Pancreas (tissue), 10 donors: ENCODE measurements at places on chromosomes 4 and X. TPM values are rescaled to one million over a fixed set of nuclear protein-coding genes. Genes with fewer than 3 reads are reported as not detected.

DNA sequence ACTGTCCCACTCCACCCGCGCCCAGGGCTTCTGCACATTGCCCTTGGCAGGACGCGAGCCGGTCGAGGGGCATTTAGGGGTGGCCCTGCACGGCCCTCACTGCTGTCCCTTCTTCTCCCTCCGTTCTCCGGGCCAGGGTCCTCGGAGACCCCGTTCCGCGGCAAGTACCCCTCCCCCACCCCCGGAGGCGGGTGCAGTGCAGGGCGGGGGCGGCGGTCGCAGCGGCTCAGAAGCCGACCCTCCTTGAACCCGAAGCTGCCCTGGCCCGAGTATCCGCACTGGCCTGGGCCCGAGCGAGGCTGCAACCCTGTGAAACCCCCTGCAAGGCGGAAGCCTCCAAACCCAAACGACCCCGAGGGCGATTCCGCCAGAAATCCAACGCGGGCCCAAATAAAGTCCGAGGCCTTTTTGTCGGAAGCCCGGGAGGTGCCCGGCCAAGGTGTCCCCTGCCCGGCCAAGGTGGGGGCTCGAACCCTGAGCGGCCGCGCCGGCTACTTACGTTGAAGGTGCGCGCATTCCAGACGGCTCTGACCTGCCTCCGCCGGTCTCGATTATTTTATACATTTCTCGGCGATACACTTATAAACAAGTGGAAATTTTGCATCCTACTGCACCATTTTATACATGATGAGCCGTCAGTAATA lies 53.1 kb upstream of the TMEM33 start:
- DNase-seq, result no peak

DNA sequence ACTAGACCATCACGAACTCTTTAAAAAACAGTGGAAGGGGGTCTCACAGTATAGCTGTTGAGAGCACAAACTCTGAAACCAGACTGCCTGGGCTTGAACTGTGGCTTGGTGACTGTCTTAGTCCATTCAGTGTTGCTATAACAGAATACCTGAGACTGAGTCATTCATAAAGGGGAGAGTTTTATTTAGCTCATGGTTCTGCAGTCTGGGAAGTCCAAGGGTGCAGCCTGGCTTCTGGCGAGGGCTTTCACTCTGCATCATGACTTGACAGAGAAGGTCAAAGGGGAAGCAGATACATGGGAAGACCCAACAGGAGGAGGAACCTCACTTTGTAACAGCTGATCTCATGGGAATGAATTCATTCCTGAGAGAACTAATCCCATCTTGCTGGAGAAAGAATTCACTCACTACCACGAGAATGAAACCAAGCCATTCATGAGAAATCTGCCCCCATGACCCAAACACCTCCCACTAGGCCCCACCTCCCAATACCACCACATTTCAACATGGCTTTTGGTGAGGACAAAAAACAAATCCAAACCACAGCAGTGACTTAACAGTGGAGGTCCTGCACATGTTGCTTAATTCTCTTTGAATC lies 116.7 kb upstream of the STOX2 start:
- no peak for DNase-seq

DNA sequence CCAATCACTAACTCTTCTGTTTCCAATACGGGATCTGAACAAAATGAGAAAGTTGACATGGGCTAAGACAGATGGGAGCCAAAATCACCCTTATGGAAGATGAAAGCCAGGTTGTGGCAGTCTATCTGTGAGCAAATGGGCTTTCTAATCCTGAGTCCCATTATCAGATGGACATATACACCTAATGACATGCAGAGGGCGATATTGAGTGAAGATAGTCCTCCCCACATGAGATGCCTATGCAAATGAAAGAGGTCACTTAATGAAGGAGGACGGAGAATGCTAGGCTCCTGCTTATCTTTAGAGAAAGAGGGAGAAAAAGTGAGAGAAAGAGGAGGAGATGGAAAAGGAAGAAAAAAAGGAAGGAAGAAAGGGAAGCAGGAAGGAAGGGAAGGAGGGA lies 547.5 kb downstream of the NLGN4X start:
- no peak for DNase-seq

DNA sequence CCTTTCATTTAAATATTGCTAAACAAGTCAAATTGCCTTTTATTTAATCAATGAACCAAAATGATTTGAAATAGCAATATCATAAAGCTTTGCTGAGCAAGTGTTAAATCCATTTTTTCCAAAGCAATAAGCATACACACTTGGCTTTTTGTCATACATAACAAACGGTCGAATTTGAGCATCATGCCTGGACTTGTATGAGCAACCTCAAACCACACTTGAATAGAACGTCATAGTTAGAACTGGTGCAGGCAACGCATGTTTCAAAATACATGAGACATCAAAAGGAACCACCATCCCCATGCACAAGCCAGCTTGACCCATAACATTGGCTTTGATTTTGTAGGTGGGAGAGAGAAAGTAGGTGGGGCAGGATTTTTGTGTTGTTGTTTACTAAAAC lies 812.3 kb upstream of the FRG1 start:
- DNase-seq, result no peak

- DNase-seq, result no peak
These were observed 11.4 kb upstream of the NYX start for GRCh38 chrX:41435708-41436107.

GRCh38 chr4:164768516-164768915 lies 14.6 kb downstream of the SMIM31 start:
- DNase-seq, result no peak

DNA sequence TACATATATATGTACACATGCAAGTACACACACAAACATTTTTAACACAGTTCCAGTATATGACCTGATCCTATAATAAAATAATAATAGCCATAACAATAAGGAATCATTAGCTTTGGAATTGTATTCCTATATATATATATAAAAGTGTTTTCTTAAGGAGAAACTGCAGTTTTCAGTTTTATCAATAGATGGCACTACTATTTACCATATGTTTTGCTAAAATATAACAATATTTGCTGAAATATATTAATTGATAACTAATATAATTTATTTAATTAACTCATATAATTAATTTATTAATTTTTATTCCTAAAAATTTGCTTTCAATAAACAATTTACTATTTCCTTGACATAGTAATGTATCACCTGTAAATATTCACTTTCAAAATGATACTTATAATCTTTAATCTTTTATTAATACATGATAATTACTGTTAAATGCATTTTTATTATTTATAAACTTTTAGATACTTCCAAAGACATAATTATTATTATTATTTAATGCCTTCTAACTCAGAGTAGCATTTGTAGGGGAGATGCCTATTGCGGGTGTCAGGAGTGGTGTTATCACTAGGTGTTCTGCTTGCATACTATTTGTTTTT lies 599.5 kb downstream of the FSTL5 start:
- no peak for DNase-seq

- no peak for DNase-seq
These were observed 6.5 kb downstream of the P2RY4 start for GRCh38 chrX:70253377-70254062.

DNA sequence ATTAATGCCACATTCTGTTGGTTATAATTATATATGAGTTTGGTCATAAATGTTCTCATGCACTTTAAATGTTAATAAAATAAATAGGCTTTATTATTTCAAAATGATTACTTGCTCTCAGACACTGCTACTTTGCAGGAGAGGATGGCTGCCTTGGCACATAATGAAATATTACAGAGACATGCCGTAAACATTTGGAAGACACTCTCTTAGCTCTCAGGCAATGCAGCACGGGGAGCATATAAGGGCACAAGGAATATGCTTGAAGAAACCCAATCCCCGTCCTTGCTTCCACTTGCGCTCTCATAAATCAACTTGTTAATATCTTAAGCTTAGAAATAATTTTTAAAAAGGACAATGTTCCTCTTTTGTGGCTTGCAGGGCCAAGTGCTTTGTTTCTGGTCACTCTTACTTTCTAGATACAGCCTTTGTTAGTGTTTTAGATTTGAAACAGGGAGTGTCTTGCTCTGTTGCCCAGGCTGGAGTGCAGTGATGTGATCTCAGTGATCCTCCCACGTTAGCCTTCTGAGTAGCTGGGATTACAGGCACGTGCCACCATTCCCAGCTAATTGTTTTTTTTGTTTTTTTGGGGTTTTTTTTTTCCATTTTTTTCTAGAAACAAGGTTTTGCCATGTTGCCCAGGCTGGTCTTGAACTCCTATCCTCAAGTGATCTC lies 445.0 kb downstream of the SPRY1 start:
- no peak for DNase-seq

- peak; percentile 55 for DNase-seq
These were observed 277.5 kb upstream of the AGTR2 start for GRCh38 chrX:115892787-115893671.

DNA sequence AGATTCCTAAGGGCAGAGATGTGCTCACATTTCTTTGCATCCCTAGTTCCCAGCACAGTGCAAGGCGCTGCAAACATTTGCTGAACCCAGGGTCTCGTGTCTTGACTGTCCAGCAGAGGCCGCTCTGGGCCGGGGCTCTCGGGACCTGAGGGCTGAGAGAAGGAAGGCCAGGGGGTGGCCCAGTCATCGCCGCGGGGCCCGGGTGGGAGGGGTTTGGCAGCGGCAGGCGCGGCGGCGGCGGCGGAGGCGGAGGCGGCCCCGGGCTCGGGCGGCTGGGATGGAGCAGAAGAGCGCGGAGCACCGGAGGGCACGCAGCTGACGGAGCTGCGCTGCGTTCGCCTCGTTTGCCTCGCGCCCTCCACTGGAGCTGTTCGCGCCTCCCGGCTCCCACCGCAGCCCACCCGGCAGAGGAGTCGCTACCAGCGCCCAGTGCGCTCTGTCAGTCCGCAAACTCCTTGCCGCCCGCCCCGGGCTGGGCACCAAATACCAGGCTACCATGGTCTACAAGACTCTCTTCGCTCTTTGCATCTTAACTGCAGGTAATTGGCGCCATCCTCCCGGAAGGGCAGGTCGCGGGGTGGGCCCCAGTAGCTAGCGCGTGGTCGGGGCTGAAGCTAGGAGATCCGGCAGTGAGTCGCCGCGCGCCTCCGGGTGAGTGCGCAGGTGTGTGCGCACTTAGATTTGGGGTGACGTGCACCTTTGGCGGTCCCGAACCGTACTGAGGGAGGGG lies at the start of gene PARM1:
PARM1 (plus strand) TSS at position 285 of the 730 bp plus-strand sequence; CDS start at position 497, 212 bp downstream.
- DNase-seq, result peak; percentile 91

- peak; percentile 63 for DNase-seq
These were observed 529 bp downstream of the DHRSX start for GRCh38 chrX:2500091-2500802.

DNA sequence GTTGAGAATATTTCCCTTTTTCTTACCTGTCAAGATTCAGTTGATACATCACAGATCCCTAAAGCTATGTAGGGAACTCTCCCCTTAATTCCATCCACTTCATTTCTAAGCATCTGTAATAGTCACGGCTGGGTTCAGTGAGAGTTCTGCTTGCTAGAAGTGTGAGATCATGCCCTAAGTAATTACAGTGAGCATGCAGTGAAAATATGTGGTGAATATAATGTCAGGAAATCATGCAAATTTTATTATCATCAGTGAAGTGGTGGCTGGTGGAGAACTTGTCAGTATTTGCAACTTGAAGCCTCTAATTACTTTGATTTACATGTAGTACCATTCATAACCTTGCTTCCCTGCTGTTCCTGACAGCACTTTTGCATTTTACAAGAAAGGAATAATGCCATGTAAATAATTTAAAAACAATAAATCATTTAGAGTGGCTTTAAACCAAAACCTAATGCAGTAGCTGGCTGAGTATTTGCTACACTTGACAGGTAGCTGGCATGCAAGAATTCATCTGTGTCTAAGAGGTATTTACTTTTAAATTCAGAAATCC lies 28.3 kb upstream of the CFAP299 start:
- DNase-seq, result no peak

- no peak for DNase-seq
These were observed 47.9 kb downstream of the SOWAHB start for GRCh38 chr4:76850010-76850441.

- no peak for DNase-seq
These were observed 942 bp upstream of the APLN start for GRCh38 chrX:129655547-129656249.

DNA sequence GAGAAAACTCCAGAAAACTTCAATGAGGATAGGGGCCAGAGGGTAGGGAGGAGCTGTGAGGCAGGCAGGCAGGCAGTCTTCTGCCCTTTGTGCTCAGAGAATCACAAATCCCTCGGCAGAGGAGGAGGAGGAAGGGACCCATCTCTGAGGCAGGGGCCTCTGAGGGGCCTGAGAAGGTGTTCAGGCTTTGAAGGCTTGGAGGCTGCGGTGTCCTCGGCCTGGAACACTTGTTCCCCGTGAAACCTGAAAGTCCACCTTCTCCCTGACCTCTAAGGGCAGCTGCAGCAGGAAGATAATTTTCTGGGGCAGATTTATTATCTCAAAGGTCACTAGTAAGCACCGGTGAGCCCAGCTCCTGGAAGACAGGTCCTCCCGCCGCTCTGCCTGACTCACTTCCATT lies 200.3 kb upstream of the BCOR start:
- DNase-seq, result no peak

DNA sequence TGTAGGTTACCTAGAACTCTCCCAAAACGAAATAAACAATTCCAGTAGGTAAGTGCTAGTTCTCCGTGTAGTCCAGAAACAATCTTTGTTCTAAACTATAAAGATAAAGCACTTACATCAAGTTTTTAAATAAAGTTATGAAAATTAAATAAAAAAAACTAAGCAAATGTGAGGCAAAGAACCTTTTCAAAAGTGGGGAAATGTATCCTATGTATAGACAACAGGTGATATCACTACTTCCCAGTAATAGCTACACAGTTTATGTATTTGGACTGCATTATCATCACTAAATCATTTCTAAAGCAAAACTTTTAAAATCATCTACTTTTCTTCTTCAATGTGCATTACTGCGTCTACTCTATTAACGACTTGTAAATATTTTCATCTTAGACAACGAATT lies 2.0 kb downstream of the YTHDC1 start:
- DNase-seq, result no peak

DNA sequence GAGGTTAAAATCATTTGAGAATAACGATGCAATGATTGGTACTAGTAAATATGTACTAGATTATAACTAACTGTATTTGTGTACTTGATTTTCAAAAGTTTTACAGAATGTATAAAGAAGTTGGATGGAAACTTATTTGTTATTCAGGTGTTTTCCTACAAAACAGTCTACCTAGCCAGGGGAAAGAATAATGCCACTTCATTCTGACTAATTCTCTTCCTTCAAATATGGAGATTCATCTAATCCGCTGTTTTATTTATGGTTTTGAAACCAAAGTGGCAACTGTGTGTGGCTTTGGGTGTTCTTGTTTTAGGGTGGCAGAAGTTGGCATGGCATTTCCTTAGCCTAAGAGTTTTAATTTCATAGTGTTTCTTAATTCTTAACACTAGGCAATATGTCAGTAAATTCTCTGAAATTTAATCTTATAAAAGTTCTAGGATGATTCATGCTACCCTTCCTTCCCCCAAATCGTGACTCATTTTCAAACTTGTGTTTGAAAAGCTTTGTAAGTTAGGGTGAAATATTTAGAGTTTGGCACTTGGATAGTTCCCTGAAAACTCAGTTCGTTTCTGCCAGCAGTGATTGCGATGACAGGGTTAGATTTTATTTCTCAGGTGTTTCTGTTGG lies 62.6 kb downstream of the DCLK2 start:
- DNase-seq, result no peak

- DNase-seq, result no peak
These were observed 229.2 kb downstream of the SLC39A8 start for GRCh38 chr4:102116121-102116520.

GRCh38 chr4:17531538-17532285 lies 16.7 kb downstream of the CLRN2 start:
- no peak for DNase-seq

- DNase-seq, result no peak
These were observed 12.5 kb downstream of the OTUD4 start for GRCh38 chr4:145167887-145168286.

The ARMCX2 gene
- total RNA-seq, result 15.2 TPM

The ADH6 gene
- 0.09 TPM for total RNA-seq

The BMPR1B gene
- 3.7 TPM for total RNA-seq

The VCX gene
- total RNA-seq, result not detected

The UBA6 gene
- total RNA-seq, result 26.5 TPM

The EPGN gene
- not detected for total RNA-seq

The F8A3 gene
- total RNA-seq, result 6.6 TPM

The CHRDL1 gene
- total RNA-seq, result 3.1 TPM
